Lung (tissue), 17 donors: ENCODE measurements at places on chromosomes 3 and 15.

DNA sequence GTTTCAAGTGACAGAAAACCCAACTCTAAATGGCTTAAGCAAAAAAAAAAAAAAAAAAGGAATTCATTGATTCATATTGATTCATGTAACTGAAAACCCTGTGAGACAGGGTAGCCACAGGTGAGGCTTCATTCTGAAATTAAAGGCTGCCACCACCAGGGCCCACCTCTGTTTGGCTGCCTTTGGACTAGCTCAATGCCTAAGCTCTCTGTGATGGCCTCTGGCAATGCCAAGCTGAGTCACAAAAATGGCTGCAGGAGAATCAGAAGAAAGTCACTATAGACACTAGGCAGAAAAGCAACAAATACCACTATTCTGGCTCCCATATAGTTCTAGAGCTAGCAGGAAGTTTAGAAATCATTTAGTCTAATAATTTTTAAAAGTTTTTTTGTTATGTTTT, 38.2 kb upstream of the GYG1 start:
- no peak for DNase-seq

GRCh38 chr15:68407141-68407885, 24.6 kb downstream of the ITGA11 start:
- DNase-seq = no peak

DNA sequence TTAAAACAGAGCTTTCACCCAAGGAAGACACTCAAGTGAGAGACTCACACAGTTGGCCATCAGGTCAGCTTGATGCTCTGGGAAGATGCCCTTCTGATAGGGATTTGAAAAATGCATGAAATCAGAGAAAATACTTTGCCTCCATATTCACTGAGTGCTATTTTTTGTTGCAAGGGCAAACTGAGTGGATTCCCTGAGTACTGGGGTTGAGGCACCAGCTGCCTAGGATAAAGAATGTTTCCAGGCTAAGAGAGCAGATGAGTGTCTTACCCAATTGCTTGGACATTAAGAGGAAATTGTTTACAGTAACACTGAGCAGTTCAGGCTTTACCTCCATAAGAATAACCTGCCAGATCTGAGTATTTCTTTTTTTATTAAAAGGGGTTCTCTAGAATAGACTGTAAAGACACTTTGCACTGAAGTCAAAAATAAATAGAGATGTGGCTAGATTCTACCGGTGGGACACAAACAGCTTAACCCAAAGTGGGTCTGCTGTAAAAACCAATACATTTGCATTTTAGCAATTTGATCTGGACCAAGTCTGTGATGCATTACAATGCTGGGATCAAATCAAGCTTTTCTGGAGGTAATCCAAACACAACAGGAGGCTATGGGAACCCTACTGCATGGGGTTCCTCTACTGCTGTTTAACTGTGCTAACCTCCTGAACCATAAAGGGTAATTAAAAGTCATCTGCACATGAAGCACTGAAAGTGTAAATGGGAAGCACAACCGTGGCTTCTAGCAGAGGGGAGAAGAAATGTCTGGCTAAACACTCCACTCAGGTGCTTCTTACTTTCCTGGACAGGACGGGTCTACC, 238.8 kb upstream of the WNT5A start:
- no peak for DNase-seq

GRCh38 chr15:64703632-64703959, 71.8 kb downstream of the RBPMS2 start:
- no peak for DNase-seq

- no peak for DNase-seq
Observed at GRCh38 chr15:38112406-38112805, 140.2 kb upstream of the SPRED1 start.

GRCh38 chr3:59733041-59733809, 683.4 kb upstream of the CFAP20DC start:
- no peak for DNase-seq

- no peak for DNase-seq
Observed at GRCh38 chr3:147653367-147653923, 244.3 kb downstream of the ZIC1 start.

- DNase-seq = no peak
Observed at GRCh38 chr15:48564690-48565089, 80.8 kb downstream of the FBN1 start.

DNA sequence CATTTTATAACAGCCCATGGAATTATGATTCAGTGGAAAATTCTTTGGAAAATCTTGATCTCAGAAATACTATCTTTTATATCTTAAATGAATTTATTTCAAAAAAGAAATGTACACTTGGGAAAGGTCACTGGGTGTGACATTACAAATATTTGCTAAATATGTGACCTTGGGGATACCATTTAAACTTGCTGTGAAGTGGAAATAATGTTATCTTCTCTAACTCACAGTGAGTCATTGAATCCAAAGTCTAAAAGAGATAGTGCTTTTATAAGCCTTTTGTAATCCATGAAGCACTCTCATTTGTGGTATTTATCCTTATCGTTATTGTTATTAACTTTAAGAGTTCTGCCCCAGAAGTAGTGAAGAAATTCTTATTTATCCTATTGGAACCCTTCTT, 289.8 kb upstream of the SEMA6D start:
- DNase-seq = no peak
